ENCODE measurements at places on chromosomes 16 and 17.

DNA sequence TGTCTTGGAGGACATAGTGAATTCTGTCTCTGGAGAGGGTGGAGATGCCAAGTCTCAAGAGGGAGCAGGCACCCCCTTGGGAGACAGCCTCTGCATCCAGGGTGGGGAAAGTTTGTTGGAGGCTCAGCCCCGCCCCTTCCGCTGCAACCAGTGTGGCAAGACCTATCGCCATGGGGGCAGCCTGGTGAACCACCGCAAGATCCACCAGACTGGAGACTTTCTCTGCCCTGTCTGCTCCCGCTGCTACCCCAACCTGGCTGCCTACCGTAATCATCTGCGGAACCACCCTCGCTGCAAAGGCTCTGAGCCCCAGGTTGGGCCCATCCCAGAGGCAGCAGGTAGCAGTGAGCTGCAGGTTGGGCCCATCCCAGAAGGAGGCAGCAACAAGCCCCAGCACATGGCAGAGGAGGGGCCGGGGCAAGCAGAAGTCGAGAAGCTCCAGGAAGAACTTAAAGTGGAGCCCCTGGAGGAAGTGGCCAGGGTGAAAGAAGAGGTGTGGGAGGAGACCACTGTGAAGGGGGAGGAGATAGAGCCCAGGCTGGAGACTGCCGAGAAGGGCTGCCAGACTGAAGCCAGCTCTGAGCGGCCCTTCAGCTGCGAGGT is 5.2 kb downstream of the ZNF646 start:
- DNase-seq, result no peak

- no peak for DNase-seq
These were observed 25.4 kb downstream of the CRAMP1 start for GRCh38 chr16:1637526-1637925.

- no peak for DNase-seq
These were observed 8.1 kb upstream of the PSMC5 start for GRCh38 chr17:63819131-63819530.

DNA sequence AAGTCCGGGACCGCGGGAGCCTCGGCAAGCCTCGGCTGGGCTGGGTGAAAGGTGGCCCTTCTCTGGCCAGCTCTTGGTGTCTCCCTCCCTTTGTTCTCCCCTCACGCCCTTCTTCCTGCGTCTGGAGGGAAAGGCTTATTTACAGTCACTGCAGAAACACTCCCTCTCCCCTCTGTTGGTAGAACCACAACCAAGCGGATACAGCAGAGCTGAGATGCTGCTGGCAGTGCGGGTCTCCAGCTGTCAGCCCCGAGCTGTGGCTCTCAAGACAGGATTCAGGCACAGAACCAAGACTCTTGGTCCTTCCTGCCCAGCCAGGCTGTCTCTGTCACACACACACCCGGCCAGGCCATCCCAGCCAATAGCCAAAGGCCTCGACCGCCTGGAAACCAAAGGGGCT is 133.3 kb downstream of the ENGASE start:
- DNase-seq, result no peak

DNA sequence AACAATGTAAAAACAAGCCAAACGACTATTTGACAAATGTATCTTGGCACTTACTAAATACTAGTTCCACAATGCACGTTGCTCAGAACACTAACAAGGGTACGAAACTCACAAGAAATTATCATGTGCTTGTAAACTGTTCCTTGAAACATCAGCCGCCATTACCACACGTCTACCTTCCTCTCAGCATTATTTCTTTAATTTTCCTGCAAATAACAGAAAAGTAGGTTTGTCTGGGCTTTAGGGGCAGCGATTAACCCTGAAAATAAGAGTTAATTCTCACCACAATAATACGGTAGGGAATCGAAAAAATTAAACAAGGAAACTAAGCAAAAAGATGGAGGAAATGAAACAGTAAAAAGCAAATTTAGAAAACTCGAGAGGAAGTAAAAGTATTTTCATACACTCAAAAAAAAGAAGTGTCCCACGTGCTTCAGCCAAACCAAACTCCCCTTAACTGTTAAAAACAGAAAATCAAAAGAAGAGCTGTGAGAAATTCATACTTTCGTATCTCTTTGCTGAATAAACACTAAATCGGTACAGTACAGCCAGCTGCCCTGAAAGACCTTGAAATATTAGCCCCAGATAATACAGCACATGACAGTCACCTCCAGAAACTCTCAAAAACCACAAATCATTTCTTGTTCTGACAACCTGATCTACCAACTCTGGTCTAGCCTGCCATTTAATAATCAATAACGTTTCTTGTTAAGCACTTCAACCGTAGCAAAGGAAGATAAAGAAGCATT is 1.2 kb downstream of the ARHGAP17 start:
- no peak for DNase-seq

GRCh38 chr17:40145476-40145875 is 5.1 kb downstream of the CASC3 start:
- no peak for DNase-seq

- DNase-seq, result no peak
These were observed 17.5 kb downstream of the GP2 start for GRCh38 chr16:20309786-20310185.

DNA sequence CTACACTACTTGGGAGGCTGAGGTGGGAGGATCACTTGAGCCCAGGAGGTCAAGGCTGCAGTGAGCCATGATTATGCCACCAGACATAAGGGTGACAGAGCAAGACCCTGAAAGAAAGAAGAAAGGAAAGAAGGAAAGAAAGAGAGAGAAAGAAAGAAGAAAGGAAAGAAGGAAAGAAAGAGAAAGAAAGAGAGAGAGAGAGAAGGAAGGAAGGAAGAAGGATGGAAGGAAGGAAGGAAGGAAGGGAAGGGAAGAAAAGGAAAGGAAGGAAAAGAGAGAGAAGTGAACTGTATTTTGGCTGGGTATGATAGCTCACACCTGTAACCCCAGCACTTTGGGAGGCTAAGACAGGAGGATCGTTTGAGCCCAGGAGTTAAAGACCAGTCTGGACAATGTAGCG is 24.3 kb upstream of the PYY start:
- DNase-seq, result no peak

GRCh38 chr16:62794724-62795123 is 758.5 kb upstream of the CDH8 start:
- DNase-seq, result no peak

DNA sequence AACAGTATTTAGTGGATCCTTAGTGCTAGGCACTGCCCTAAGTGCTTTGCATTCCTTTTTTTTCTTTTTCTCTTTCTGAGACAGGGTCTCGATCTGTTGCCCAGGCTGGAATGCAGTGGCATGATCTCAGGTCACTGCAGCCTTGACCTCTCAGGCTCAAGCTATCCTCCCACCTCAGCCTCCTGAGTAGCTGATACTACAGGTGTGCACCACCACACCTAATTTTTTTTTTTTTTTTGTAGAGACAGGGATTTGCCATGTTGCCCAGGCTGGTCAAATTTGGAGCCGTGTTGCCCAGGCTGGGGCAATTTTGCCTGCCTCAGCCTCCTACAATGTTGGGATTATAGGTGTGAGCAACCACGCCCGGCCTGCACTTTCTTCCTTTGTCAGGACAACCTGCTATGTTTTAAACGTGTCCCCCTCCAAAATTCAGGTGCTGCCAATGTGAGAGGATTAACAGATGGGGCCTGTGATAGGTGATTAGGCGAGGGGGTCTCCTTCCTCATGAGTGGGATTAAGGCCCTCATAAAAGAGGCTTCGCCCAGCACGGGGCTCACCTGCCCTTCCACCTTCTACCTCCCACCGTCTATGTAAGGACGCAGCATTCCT is 5.4 kb downstream of the NQO1 start:
- DNase-seq, result no peak

- DNase-seq, result no peak
These were observed 15.5 kb upstream of the MARVELD3 start for GRCh38 chr16:71610447-71610846.

DNA sequence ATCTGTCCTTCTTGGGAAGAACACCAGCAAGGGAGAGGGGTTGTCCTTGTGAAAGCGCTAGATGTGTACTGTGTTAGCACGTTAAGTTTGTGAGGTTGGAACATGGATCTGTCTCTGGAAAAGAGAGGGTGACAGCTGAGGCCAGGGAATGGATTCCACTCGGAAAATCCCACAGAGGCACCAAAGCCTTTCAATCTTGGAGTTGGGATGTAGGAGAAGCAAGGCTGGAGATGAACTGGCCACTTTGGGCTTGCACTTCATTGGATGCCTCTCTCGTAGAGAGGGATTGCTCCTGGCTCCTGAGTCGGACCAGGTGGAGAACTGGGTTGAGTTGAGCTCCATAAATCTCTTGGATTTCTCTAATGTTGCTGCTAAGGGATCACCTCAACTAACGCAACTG is 67.2 kb downstream of the CCDC182 start:
- no peak for DNase-seq

DNA sequence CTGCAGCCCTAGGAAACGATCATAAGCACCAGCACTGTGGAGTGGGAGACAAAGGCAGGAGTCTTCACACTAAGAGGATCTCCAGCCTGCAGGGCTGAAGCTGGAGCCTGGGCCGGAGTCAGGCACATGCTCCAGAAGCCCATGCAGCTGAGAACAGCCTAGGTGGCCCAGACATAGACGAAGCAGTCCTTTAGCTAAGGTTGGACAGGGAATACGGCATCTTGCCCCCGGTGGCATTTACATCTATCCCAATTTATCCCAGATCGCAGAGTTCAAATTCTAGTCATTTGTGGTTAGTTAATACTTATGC is 13.9 kb downstream of the TSPOAP1 start:
- no peak for DNase-seq

DNA sequence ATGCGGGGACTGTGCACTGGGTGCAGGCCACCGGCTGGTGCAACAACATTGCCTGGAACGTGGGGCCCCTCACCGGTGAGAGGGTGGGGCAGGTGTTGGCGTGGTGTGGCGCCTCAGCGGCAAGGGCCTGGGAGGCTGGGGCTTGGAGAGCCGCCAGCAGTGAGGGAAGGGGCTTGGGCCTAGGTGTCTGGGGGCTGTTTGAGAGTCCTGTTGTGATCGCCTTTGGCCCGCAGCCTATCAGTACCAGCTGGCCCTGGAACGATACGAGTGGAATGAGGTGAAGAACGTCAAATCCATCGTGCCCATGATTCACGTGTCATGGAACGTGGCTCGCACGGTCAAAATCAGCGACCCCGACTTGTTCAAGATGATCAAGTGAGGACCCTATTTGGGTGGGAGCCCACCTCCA is 2.6 kb upstream of the TMEM88 start:
- DNase-seq, result no peak

- peak; percentile 94 for DNase-seq
These were observed 22.1 kb downstream of the VAC14 start for GRCh38 chr16:70778901-70779309.

- peak; percentile 82 for DNase-seq
These were observed 40.6 kb upstream of the XYLT1 start for GRCh38 chr16:17511340-17511739.

DNA sequence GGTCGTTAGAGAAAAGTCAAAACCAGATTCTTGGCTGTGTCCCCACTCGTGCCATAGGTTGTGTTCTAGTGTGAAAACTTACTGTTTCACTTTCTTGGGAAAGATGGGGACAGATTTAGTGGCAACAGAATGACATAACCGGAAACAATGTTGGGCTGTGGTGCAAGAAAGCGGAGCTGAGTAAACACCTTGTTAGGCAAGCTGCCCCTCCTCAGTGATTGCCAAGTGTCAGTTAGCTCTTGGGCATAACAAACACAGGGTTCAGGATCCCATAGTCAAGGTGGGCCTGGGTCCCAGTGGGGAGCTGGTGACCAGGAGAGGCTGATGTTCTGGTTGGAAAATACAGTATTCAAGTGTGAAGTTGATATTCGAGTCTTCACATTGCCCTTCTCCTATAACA is 15.4 kb downstream of the UBN1 start:
- DNase-seq, result no peak

DNA sequence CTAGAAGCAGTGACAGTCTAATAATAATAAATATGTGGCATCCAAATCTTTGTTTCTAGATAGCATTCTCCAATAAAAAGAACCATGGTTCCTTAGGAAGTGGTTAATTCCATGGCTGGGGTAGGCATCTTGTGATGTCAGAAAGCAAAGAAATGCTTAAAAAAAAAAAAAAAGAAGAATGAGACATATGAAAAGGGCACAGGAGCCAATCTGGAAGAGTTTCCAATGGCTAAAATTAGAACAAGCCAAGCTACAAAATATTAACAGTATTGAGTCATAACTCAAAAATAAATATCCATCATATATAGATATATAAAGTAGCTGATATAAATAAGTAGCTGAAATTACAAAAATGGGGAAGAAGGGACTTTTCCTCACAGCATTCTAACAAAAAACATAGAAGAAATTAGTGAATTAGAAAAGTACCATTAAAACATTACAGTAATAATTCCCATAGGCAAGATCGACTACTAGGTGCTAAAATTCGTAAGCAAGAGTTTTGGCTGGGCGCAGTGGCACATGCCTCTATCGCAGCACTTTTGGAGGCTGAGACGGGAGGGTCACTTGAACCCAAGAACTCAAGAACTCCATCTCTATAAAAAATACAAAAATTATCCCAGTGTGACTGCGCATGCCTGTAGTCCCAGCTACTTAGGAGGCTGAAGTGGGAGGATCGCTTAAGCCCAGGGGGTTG is 111.3 kb downstream of the TRIM37 start:
- peak; percentile 8 for DNase-seq

DNA sequence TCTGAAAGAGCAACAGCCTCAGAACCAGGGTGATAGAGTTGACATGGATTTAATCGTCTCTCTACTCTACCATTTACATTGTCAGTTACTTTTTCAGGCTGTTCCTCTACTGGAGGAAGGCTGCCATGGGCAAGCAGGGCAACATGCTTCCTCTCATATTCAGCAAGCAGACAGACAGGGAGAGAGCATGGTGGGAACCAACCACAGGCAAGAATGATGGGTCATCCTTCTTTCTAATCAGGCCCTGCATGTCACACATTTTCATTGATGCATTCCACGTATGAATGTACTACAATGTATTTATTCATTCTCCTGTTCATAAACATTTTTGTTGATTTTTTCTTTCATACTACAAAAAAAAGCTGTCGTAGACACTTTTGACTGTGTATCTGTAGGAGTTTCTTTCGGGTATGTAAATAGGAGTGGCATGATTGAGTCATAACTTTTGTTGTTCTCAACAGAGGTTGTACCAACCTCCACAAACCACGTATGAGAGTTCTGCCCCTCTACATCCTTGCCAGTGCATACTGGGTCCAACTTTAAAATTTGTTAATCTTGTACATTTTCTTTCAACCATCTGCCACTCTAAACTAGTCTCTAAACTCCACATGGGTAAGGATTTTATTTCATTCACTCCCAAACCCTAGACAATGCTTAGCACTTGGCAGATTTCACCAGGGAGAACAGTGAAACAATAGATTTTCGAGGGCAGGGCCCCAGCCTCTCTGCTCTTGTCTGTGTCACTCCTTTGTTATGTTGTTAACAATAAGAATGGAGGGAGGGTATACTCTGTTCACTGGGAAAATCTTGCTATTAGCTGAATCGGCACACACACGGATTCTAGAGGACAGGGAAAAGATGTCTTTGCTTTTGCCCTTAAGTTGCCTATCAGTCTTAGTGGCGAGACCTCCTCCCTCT is 58.7 kb downstream of the CMC2 start:
- no peak for DNase-seq

GRCh38 chr17:50837980-50838954 is 2.9 kb downstream of the WFIKKN2 start:
- no peak for DNase-seq
